Stimulated activated CD4-positive, alpha-beta T cell treated with anti-CD3 and anti-CD28 coated beads, Interleukin-15, amount 100 ng/mL, for 48 hours (primary cell): ENCODE measurements at places on chromosomes 3 and 15.

DNA sequence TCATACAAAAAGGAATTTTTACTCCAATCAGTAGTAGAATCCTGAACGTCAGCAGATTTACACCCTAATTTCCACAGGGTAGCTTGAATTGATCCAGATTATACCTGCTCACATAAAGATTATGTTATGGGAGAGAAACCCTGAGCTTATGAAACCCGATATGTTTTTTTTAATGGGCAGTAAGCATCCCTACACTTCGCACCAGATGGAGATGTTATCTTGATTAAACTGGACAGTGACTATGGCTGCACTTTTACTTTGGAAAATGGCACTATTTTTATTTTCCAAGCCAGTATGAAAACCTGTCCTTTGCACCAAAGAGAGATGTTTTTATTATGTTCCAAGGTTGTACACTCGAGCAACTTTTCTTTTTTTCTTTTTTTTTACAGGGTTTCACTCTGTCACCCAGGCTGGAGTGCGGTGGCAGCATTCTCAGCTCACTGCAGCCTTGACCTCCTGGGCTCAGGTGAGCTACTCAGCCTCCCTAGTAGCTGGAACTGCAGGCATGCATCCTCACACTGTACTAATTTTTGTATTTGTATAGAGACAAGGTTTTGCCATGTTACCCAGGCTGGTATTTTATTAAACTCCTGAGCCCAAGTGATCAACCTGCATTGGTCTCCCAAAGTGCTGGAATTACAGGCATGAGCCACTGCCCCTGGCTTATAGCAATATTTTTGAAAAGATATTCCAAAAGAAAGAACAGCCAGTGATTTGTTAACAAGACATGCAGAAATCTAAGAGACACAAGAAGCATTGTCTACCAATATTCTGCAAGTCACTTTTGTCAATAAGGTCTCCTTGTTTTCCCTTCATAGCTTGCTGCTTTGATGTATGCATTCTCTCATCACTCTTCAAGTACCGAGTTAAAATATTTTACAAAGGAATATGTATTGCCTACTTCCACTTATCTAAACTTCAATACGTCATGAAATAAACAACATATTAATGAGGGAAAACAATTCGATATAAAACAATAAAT is 1412.6 kb downstream of the ZPLD1 start:
- DNase-seq: no peak

- DNase-seq: no peak
Measured at GRCh38 chr3:42746455-42747450, 26.3 kb downstream of the CCDC13 start.

DNA sequence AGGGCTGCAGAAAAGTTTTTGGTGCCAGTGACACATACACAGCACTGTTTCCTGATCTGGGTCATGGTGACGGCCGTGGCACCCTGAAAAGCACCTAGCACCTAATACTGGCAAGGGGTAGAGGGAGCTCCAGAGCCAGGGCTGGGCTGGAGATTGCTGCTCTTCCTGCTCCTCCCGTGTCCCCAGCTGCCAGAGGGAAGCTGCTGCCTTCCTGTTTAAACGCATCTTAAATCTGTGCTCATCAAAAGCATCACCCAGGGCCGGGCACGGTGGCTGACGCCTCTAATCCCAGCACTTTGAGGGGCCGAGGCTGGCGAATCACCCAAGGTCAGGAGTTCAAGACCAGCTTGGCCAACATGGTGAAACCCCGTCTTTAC is 156.7 kb upstream of the MEF2A start:
- DNase-seq: no peak

DNA sequence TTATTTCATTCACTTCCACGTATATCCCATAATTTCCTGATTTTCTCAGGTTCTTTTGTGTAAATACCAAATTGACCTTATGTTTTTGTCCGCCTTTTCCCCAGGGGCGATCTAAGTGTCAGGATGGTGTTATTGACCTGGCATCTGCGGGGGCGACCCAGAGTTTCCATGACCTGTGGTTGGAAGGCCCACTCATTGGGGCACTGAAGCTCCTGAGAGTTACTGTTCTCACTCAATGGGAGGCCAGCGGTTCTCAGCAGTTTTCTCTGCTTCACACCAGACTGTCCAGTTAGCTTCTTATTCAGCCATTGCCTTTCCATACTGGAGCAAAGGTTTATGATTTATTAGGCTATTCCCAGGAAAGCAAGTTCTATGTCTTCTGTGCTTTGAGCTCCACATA is 53.3 kb downstream of the B3GALNT1 start:
- no peak for DNase-seq

DNA sequence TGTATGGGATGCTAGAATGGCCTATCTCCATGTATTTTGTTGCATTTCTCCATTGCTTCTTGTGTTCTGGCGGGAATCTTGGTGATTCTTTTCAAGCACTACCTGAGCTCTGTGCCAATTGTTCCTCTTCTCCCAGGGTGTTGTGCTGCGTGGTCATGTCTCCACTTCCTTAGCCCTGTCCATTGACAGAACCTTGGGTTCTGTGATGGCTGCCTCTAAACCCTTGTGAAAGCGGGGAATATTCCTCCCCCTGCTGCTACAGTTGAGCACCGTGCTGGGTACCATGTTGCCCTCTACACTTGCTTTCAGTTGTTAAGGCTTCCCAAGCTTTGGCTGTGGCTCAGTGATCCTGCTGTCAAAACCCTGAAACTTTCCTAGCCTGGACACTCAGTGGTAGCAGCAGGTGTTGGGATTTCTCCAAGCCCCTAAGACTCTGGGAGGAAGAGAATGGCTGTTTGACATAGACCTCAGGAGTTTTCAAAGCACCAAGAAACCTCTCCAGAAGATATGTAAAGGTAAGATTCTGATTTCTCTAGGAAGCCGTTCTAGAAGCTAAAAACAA is 69.5 kb downstream of the MBNL1 start:
- DNase-seq: no peak

GRCh38 chr15:66294157-66294931 is 976 bp downstream of the DIS3L start:
- no peak for DNase-seq

DNA sequence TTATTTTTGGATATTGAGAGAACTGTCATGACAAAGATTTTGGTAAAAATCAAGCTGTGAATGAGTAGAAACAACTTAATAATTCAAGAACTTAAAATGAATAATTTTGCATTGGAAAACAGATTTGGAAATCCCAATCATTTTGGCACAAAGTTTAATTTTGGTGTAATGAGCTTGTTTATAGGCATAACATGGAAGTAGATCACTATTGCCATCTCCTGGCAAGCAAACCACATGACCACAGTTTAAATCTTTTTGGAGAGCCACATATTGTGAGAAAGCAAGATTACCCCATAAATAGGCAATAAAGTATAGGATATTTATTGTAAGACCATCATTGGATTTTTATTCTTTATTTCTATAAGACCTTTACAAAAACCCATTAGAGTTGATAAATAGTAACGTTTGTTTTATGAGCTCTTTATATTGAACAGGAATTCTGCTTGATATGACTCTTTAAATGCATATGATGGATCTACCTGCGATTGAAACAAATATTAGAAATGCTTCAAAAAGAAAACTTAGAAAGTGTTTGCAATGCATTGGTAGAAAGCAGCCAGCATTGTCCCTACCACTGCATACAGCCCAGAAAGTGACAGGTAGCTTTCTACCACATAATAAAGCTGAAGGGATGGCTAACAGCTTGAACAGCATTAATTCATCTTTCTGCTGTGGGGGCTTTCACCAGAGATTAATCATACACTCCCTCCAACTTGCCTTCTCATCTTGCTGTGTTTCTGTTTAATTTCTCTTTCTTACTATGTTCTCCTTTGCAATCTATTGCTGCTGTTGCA is 766.8 kb downstream of the TBL1XR1 start:
- no peak for DNase-seq

DNA sequence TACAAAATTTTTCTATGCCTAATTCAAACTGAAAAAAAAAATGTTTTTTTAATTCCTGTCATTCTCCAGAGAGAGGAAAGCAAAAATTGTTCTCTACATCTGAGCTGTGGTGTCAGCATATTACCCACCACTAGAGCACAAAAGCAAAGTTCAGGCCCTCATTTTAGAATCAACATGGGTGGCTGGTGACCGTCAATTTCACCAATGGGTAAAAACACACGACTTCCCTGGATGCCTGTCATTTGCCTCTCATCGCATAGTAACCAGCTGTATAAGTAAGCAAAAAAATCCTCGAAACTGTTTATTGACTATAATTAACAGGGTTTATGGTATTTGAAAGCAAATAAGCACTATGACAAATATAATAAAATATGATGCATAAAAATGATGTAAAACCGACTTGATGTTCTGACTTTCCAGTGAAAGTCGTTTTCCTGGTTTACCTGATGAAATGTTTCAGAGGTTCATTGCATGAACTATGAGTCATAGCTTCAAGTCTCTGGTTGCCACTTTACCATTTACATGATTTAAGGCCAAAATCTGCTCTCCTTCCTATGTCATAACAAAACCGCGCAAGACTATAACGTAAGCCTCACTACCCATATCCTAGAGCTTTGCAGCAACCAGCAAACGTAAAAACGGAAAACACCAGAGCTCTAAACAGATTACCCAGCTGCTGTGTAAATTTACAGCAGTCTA is 60.5 kb downstream of the THBS1 start:
- no peak for DNase-seq

GRCh38 chr15:63357061-63357460 is 24.6 kb downstream of the CA12 start:
- no peak for DNase-seq
